Pulmonary artery endothelial cell (primary cell): ENCODE measurements at places on chromosomes 7 and 10. TPM values are rescaled to one million over a fixed set of nuclear protein-coding genes. Genes with fewer than 3 reads are reported as not detected.

- DNase-seq = no peak
Measured at GRCh38 chr10:45151467-45152214, 150.9 kb downstream of the ZNF22 start.

- no peak for DNase-seq
Measured at GRCh38 chr7:128274884-128275603, 34.0 kb downstream of the LEP start.

- no peak for DNase-seq
Measured at GRCh38 chr7:70704831-70705346, 427.1 kb upstream of the GALNT17 start.

Gene PTF1A
- total RNA-seq = not detected in 2 replicates

DNA sequence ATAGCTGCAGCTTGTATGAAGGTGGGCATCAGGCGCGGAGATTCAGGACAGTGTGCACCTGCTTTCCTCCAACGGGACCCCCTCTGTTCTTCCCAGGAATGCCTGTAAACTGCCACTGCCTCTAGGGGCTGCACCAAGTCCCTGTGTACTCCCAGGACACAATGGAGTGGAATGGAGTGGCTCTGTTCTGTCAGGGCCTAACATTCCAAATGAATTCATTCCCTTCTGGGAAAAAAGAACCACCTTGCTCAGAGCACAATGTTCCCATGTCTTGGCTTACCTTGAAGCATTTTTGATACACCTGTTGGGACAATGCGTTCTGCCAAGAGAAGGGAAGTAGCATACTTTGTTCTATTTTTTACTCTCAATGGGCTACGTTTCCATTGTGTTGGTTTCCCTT, 339.4 kb downstream of the FRMD4A start:
- no peak for DNase-seq

- no peak for DNase-seq
Measured at GRCh38 chr7:66953044-66953427, 32.0 kb downstream of the TMEM248 start.

Gene ASB15
- total RNA-seq = not detected in 2 replicates

DNA sequence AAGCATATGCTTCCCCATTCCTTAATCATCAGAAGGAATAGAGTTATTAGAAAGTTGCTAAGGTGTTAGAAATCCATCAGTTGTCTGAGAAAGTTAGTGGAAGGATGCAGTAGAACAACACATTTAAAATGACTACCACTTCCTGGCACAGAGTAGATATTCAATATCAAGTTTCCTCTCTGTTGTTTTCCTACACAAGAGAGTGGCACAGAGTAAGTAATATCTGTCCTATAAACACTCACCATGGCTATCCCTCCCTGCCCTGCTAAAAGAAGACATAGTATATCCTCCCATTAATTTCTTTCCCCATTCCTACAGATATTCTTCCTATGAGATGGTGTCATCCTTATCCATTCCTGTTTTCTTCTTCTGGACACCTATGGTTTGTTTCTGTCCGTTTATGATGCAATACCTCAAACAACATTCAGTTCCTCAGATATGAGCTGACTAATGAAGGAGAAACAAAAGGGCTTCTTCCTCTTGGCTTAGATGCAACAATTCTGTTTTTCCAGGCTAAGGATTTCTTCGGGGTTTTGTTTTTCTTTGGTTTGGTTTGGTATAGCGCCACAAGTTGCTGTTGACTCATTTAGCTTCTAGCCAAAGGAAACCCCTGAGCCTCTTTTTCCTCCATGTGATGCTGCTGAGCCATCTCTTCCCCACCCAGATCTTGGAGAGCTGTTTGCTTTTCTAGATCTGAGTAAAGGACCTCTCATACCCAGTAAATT, 32.9 kb upstream of the BPGM start:
- DNase-seq = peak; percentile 95

DNA sequence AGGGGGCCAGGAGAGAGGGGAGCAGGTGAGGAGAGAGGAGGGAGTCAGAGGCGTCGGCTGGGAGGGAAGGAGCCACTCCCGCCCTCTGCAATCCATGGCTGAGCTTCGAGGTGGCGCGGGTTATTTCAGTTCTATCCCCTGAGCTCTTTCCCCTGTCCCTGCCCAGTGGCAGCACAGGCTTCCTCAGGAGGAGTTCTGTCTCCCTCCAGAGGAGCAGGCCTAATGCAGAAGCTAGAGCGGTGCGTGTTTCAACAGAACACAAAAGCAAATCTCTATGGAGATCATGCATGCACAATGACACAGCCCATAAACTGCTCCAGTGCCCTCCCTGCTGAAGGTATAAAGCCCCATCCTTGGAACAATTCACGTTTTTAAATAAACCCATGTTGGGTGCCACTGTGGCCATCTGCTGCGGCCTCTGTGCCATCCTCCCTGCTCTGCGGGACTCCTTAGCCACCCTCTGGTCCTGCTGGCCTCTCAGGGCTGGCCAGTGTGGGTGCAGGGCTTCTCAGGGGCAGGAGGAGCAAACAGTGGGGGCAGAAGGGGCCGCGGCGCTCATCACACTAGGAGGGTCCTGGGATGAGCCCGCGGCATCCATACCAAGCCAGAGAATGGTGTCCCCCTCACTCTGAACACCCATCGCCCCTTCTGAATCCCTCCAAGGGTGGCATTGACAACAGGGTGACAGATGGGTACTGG, 192.6 kb upstream of the LYZL2 start:
- no peak for DNase-seq

- no peak for DNase-seq
Measured at GRCh38 chr10:77281719-77282118, 355.9 kb downstream of the KCNMA1 start.

Gene SFRP4
- 0.04 TPM in 1 of 2 replicates, not detected in the other for total RNA-seq

DNA sequence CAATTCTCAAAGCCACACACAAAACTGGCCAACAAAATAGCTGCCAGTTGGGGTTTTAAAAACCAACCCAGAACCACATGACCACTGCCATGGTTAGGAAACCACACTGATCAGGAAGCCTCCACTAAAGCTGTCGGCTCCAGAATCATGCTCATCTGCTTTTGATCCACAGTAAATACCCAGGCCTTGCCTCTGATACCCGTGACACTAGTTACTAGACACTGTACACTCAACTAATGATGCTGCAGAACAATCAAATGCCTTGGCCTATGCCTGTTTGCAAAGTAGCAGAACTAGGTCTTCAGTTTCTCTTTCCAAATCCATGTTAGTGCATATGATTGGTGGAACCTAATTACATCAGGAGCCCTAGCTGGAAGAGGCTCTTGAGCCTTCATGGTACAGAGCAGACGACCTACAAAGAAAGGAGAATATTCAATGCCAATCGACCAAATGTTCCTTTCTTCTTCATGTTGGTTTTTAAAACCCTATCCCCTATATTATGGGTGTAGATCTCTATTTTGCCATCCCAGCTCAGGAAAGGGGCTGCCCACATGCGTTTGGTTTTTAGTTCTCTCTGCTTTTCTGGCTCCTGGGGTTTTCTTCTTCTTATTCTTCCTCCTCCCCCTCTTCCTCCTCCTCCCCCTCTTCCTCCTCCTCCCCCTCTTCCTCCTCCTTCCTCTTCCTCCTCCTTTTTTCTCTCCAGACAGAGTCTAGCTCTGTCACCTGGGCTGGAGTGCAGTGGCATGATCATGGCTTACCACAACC, 76.6 kb downstream of the CNNM2 start:
- DNase-seq = no peak

DNA sequence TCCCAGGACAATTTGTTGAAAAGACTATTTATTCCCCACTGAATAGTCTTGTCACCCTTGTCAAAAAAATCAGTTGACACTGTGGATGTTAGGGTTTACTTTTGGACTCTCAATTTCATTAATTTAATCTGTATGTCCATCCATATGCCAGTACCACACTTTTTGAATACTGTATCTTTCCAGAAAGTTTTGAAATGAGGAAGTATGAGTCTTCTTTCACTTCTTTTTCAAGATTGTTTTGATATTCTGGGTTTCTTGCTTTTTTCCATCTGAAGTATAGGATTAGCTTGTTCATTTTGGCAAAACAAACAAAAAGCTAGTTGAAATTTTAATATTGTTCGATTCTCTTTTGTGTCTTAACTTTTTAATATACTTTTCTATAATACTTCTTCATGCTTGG, 21.7 kb downstream of the KLHDC10 start:
- no peak for DNase-seq

Gene CAMK2B
- total RNA-seq = 1.7 and 2.7 TPM in 2 replicates

DNA sequence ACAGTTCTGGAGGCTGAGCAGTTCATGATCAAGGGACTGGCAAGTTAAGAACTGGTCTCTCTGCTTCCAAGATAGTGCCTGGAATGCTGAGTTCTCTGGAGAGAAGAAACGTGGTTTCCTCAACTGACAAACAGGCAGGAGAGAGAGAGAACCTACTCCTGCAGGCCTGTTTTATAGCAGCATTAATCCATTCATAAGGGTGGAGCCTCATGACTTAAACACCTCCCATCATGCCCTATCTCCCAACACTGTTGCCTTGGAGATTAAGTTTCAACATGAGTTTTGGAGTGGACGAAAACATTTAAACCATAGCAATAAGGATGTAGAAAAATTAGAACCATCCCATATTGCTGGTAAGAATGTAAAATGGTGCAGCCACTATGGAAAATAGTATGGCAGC, 32.3 kb upstream of the IMMP2L start:
- DNase-seq = no peak

DNA sequence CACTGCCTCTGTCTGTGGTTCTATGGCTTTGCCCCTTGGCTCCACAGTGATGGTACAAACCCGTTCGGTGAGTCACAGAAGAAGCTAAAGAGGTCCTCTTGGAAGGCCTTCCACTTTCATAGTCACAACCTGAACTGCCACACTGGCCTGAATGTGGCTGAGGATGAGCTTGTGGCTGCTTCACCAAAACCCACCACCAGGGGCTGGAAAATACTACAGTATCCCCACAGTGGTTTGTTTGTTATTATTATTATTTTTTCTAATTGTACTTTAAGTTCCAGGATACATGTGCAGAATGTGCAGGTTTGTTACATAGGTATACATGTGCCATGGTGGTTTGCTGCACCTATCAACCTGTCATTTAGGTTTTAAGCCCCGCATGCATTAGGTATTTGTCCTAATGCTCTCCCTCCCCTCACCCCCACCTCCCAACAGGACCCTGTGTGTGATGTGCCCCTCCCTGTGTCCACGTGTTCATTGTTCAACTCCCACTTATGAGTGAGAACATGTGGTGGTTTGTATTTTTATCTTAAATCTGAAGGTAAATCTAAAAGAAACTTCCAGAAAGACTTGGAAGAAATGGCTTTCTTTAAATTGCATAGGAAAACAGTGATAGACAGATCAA, 160.8 kb upstream of the NPSR1 start:
- no peak for DNase-seq
